ENCODE measurements at places on chromosomes 4 and X.
A peak's percentile ranks its signal among the peaks of the same experiment; 100 is the strongest.

DNA sequence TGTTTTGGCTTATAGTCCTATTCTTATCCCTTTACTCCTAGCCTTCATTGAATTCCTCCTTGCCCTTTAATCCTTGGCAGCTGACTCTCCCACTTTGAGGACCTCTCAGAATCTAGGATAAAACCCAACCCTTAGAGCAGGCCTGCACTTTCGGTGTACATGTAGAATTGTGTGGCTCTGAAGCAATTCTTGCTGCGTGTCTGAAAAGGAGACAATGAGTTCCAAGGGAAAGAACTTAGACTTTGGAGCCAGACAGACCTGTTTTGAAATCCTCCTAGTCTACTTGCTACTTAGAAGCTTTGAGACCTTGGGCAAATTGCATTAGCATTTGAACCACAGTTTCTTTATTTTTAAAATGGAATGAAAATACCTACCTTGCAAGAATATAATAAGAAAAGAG, 175.2 kb downstream of the BEND2 start:
- no peak for DNase-seq

DNA sequence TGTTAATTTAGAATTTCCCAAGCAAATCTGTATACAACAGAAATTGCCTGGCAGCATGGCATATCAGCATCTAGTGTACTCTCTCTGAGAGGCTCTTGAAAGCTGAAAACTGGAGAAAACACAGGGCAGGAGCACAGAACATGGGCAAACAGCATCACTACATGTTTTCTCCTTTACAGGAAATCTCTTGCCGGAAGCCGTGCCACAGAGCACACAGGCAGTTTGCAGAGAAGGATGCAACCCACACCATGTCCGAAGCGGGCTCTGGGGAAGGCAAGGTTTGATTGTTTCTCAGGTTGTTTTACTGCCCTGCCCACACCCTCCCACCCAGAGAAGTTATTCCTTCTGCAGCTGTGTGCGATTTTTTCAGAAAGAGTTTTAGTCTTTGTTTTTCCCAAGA, 41.1 kb upstream of the FAM9C start:
- no peak for DNase-seq

DNA sequence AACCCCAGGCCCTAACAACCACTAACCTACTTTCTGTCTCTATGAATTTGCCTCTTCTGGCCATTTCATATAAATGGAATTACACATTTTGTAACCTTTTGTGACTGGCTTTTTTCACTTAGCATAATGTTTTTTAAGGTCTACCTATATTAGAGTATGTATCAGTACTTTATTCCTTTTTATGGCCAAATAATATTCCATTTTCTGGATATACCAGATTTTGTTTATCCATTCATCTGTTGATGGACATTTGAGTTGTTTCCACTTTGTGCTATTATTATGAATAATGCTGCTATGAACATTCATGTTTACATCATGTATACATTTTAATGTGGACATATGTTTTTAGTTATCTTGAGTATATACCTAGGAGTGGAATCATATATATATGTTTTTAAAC, 35.5 kb downstream of the REPS2 start:
- DNase-seq: no peak

- no peak for DNase-seq
Measured at GRCh38 chrX:130386408-130386808, 934 bp upstream of the GPR119 start.

DNA sequence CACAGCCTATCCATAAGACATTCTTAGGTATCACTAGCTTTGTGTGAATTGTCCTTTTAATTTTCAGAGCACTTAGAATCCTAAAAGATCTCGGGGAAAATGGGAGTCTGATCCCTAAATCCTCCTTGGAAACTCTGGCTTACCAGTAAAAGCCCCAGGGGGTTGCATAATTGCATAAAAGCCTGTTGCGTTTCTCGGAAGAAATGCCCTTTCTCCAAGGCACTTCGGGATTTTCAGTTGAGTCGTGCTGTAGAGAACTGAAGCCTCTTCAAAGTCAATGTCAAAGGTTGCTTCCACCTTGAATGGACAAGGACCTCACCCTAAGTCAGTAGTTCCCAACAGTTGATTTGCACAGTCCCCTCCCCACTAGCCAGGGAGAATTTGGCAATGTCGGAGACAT, 20.8 kb downstream of the FAM184B start:
- DNase-seq: no peak

DNA sequence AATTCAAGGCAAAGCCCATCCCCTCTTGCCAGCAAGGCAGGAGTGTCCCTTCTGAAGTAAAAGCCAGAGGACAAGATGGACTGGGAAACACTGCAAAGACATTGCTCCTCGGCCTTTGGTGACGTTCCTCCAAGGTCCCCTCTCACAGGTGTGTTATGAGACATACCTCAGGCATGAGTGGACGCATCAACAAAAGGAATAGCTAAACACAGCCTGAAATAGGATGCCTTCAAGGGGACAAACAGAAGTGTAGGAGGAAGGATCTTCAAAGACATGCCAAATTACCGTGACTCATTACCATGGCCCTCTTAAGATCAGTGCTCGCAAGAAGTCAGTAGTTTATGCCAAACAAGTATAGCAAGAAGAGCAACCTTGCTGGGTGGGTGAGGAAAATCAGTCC, 6.0 kb upstream of the IDS start:
- DNase-seq: no peak

GRCh38 chr4:101682946-101683345, 107.6 kb upstream of the BANK1 start:
- DNase-seq: no peak

DNA sequence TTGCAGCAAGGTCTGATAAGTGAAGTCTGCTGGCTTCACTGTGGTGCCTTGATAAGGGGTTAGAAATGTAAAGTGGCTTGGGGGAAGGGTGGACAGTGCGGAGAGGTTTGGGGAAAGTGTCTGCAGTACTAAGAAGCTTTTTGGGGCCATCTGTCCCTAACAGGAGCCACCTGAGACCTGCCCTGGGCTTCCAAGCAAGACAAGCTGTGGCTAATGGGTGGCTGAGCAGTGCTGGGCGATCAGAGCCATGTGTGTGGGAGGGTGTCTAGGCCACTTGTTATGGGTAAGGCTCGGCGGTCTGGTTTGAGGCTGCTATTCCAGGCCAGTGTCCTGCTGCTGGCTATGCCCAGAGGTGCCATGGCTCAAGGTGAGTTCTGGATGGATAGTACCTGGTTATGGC, 185.4 kb upstream of the MTMR8 start:
- no peak for DNase-seq

- DNase-seq: no peak
Measured at GRCh38 chr4:188619456-188620149, 480.4 kb downstream of the TRIML1 start.

DNA sequence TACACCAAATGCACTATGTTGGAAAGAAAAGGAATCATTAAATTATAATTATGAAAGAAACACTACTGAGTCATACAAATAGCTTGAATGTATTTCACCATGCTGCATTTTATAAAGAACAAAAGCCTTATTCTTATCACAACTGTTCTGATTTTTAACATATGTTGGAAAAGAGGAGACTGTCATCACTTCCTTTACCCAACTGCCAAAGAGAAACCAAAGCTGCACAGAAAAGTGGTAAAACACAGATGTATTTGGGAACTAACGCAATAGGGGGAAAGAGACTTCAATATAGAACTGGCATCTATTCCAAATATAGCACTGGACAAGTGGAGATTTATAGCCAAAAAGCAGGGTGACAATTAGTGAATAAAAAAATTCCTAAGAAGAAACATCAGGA, 181.0 kb downstream of the SPANXN3 start:
- DNase-seq: no peak

GRCh38 chr4:185512516-185512915, 22.8 kb downstream of the PDLIM3 start:
- DNase-seq: no peak

- DNase-seq: no peak
Measured at GRCh38 chr4:140710908-140711622, 45.1 kb downstream of the TBC1D9 start.

- DNase-seq: no peak
Measured at GRCh38 chr4:185576962-185577950, 41.9 kb upstream of the PDLIM3 start.

GRCh38 chr4:145181091-145181501, 707 bp upstream of the OTUD4 start:
- no peak for DNase-seq

GRCh38 chr4:176409627-176410026, 89.9 kb downstream of the SPCS3 start:
- no peak for DNase-seq

- no peak for DNase-seq
Measured at GRCh38 chr4:41572956-41573355, 35.0 kb downstream of the LIMCH1 start.

DNA sequence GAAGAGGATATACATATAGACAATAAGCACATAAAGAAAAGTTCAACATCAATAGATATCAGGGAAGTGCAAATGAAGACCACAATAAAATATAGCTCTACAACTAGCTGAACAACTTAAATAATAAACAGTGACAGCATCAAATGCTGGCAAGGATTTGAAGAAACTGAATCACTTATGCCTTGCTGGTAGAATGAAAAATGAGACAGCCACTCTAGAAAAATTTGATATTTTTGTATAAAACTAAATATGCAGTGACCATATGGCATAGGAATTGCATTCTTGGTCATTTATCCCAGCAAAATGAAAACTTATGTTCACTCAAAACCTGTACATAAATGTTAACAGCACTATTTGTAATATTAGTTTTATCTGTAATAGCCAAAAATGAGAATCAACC, 1102.0 kb downstream of the C4orf33 start:
- no peak for DNase-seq

- no peak for DNase-seq
Measured at GRCh38 chr4:38559374-38559773, 104.6 kb upstream of the KLF3 start.

- DNase-seq: no peak
Measured at GRCh38 chr4:118947095-118947494, 58.4 kb downstream of the SYNPO2 start.

GRCh38 chr4:20576861-20577260, 123.4 kb upstream of the PACRGL start:
- DNase-seq: no peak

DNA sequence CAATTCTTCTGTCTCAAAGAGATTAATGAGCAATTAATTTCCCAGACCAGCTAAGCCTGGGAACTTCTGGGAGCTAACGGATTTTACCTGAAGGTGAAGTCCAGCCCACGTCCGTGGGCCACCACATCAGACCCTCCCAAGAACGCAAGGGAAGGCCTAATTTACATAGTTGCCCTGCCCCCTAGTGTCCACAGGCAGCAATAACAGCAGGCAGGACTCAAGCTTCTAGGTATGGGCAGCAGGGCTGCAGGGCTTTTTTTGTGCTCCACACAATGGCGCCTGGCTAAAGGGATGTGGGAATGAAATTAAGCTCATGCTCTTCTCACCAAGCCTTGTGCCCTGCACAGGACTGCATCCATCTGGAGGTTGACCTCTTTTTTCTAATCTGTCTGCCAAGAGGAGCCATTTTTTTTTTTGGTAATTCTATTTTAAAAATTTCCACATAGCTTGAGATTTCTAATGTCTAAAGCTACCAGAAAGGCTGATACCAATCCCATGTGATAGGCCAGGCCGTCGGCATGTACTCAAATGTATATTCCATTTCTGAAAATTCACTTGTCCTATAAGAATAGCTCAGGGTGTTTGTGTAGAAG, 111.9 kb upstream of the TMEM164 start:
- peak; percentile 60 for DNase-seq

GRCh38 chr4:30450474-30450873, 269.7 kb upstream of the PCDH7 start:
- DNase-seq: no peak

GRCh38 chr4:40241941-40242340, 45.1 kb downstream of the RHOH start:
- DNase-seq: no peak

DNA sequence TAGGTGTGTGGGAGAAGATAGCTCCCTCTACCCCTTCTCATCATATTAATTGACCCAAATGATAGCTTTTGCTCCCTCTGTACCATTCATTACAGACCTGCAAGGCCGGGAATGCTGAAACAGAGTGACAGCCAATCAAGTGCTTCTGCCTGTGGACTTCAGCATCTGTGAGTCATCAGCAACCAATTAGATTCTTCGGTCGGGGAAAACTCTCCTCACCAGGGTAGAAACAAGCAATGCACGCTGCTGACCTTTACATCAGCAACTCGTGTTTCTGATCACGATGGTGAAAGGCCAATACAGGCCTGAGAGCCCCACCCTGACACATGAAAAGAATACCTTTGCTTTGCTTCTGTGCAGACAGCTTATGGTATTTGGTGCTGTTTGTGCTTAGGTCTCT, 347.2 kb upstream of the DDX53 start:
- DNase-seq: no peak

DNA sequence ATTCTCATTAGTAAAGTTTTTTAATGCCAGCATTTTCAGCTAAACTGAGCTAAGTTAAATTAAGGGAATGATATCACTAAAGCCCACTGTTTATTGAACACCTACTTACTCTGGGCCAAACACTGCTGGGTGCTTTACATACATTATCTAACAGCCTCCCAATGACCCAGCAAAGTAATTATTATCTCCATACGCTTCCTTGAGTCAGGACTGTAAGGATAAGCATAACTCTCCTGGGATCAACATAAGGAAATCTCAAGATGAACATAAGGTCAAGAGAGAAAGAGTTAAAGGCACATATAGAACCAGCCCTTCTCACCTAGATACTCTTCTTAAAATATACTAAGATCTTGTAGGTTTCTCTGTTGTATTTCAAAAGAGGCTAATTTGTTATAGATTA, 13.7 kb downstream of the BMX start:
- no peak for DNase-seq

DNA sequence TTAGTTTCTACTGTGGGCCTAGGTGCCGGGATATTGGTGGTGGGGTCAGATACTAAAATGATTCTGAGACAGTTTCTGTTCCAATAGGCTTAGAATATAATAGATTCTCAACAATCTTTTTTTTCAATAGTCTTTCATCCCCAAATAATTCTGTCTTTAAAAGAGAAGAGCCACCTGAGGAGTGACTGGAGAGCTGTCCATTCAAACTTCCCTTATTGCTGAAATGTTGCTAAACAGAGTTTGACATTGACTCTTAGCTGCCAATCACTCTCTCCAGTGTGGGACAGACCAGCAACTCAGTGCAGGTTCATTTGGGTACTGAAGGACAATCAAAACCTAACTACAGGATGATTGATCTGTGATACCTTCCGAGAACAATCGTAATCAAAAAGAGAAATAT, 12.4 kb upstream of the ADH7 start:
- no peak for DNase-seq

- peak; percentile 86 for DNase-seq
Measured at GRCh38 chr4:98658287-98659105, at the start of gene TSPAN5. TSS of gene TSPAN5 (minus strand) at chr4:98658611.
